ENCODE measurements at places on chromosomes 6 and 20. TPM values are rescaled to one million over a fixed set of nuclear protein-coding genes. Genes with fewer than 3 reads are reported as not detected.

Gene IL17F
- not detected for total RNA-seq

Gene ZGPAT
- total RNA-seq, result 28.5 TPM

Gene CRISP3
- total RNA-seq, result not detected

Gene MAPK14
- total RNA-seq, result 62.5 TPM

Gene BPIFA1
- not detected for total RNA-seq

Gene CALHM6
- 9.6 TPM for total RNA-seq

Gene MMS22L
- 34.0 TPM for total RNA-seq

DNA sequence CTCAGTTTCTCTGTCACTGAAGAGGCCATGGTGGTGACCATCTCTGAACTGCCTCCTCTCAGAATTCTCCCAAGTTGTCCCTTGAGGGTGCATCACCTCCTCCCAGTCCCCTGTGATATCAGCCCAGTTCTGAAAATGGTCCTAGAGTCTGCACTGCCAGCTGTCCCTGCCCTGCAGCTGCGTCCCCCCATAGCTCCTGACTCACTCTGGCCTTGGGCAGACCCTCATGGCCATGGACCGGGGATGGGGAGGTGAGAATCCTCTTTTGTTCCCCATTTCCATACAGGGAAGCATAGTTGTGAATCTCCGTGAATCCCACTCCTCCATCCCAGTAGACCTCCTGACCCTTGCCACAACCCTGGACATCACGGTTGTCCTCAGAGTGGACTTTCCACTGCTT lies 4.5 kb downstream of the ETV7 start:
- DNase-seq, result no peak

DNA sequence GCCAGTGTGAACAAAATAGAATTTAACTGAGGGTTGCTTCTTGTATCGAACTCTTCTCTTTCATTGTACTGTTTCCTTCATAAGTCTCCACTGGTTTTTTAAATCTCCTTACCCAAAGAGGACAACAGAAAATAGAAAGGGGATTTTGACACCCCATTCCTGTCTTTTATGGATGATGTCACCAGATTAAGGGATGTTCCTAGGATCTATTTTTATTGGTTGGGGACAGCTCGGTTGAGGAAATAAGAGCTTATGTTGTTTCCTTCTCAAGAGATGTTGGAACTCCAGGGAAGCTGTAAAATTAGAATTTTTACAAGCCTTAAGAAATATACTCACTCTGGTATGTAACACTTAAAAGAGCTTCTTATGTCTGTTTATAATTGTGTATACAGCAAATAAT lies 171.5 kb downstream of the PHF3 start:
- no peak for DNase-seq

GRCh38 chr6:106729841-106730240 lies 100.5 kb downstream of the QRSL1 start:
- DNase-seq, result no peak

GRCh38 chr6:13914351-13914750 lies 10.4 kb upstream of the RNF182 start:
- peak; percentile 62 for DNase-seq

GRCh38 chr6:106527979-106528378 lies 101.3 kb downstream of the RTN4IP1 start:
- DNase-seq, result peak; percentile 88

DNA sequence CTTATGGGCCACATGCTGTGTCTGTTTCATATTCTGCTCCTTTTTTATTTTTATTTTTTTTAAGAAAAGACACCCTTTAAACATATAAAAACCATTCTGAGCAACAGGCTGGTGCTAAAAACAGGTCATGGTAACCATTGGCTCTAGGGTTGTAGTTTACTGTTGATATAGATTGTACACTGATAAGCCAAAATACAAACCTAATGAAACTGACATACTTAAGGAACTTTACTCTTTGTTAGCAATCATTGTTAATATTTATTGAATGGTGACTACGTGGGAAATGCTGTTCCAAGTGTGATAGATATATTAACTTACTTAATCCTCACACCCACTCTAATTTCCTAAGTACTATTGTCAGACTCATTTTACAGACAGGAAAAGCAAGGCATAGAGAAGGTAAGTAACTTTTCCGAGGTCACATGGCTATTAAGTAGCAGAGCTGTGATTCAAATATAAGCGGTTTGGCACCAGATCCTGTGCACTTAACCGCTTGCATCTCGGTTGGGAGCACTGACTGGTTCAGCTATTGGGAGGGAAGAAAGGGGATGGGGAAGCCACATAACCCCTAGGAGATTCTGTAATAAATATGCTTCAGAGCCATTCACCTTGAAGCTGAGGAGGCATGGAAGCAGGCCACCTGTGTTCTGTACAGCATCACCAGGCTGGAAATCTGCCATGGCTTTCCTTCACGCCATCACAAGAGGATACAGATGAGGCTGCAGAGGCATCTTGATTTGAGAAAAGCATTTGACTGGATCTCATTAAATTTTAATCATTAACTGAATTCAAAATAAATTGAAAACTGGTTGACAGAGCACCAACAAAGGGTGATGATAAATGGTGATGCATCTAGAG lies 4.9 kb downstream of the TRAF3IP2 start:
- no peak for DNase-seq

- peak; percentile 46 for DNase-seq
Measured at GRCh38 chr6:144931172-144932035, 646.3 kb downstream of the UTRN start.

DNA sequence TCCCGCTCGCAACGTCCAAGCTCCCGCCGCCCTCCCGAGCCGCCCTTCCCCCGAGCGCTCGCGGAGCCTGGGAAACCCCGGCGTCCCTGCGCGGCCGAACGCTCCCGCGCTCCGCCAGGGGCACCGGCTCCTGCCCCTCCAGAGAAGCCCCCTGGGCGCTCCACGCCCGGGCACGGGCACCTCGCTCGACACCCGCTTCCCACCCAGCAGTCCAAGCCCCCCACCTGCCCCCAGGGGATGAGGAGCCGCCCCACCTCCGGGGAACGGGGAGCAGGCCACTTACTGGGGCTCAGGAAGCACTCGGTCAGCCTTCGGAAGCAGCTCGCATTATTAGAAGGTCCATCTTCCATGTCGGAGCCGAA lies 1.4 kb downstream of the PDE10A start:
- DNase-seq, result no peak

- DNase-seq, result no peak
Measured at GRCh38 chr6:113340371-113340770, 516.8 kb upstream of the MARCKS start.

All from RPMI7951 (cell line).